ENCODE measurements at places on chromosomes 2 and 18.

- no peak for DNase-seq
These were observed 50.6 kb downstream of the GALNT3 start for GRCh38 chr2:165743442-165743841.

- DNase-seq, result no peak
These were observed 72.1 kb upstream of the CCBE1 start for GRCh38 chr18:59769129-59769865.

DNA sequence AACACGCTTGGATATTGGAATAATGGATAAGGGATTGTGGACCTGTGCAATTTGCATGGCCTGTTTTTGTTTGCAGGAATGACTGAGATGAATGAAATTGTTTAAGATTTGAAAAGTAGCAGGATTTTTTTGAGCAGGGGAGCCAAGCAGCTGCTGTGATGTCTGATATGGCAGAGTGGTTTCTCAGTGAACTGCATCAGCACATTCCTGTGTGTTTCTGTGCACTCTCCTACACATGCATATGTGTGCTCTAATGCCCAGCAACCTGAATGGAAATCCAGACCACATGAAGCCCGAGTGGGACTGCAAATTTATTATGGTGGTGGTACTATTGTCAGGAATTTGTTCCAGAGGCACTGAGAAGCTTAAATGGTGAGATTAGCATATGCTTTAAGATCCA, 161.7 kb downstream of the PARD3B start:
- DNase-seq, result no peak

DNA sequence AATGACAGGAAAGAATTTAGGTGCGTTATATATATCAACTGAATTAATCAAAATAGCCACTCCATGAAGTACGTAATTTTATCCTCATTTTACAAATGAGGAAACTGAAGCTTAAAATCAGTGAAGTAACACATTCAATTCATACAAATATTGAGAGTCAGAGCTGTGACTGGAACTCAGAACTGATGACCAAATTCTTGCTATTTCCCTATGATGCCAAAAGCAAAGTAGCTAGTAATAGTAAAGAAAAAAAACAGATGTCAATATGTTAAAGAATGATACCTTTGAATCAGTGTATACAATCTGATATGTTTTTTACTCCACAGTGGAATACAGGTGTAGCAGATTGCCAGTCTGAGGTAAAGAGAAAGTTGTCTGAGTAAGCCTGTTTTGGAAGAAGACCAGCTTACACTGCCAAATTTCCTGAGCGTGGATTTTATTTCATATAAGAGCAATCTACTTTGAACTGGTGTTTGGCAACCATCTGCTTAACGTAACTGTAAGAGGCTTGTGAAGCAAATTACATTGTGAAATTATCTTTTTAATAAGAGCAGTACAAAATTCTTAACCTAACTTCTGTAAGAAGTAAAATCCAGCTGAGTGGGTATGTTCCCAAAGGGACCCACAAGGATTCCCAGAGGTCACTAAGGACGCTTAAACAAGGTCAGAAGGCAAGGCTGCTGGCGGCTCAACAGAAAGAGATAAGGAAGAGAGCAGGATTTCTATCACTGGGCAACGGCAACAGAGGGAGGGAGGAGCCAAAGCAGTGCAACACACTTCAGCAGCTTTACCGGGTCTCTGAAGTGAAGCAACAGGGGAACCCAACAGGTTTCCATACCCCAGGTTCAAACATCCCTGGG, 85.6 kb downstream of the IKZF2 start:
- peak; percentile 37 for DNase-seq

- no peak for DNase-seq
These were observed 59.7 kb downstream of the SMAD4 start for GRCh38 chr18:51089691-51090090.

DNA sequence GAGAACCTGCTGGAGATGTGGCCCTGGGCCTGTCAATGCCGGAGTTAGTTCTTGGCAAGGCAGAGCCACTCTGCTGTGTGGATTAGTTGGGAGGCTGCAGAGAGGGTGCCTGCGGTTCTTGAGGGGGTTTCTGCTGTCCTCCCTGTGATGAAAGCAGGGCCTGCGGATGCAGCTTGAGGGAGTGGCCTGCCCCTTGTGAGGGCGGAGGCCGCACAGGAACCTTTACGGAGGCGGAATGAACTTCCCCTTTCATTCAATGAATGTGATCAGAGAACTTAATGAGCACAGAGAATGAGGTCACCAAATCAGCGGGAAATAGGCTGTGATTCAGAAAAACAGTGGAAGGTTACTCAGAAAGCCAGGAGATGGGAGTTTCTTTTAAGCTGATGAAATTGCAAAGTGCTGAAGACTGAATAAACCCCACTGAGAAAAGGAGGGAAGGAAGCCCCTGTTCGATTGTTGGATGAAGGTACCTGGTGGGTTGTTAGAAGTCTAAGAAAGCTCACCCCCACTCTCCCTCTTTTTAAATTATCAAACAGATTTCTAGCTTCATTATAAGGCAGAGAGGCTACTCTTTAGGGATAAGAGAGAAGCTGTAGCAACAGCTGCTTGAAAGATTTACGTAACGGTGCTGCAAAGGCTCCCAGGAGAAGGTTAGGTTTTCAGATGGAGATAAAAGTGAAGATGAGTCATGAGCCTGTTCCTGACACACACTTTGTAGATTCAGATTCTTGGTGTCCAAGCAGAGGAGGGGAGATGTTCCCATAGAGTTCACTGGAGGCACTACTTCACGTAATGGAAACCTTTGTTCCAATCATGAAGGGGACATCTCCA, 47.4 kb downstream of the VWA3B start:
- DNase-seq, result peak; percentile 61

- no peak for DNase-seq
These were observed 240.2 kb downstream of the ALPK2 start for GRCh38 chr18:58388736-58389135.

DNA sequence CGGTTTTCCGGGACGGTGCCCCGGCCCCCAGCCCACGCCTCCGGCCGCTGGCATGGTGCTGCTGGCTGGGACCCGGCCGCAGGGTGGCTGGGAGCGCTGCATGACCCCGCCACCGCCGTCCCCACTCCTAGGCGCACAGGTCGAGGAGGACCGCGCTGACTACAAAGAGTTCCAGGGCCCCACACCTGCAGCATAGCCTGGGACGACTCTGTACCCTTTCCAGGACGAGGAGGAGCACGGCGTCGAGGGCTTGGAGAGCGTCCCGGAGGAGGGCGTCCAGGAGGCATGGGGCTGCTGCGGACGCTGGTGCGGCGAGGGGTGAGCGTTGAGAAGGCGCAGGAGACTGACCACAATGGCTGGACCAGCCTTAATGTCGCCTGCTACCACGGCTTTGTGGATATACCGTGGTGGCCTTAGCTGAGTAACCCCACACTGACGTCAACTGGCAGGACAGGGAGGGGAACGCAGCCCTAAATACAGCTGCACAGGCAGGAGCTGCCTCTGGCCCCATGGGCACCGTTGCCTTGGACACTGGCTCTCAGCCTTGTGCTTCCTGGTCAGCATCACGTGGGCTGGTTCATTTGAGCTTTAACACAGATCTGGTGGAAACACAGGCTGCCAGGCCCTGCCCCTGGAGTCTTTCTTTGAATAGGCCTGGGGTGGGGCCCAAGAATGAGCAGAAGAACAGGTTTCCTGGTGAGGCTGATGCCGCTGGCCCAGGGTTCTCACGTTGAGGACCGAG, 40.9 kb upstream of the TRIM43B start:
- peak; percentile 49 for DNase-seq

GRCh38 chr2:188979187-188980114, 5.3 kb downstream of the COL3A1 start:
- DNase-seq, result no peak

DNA sequence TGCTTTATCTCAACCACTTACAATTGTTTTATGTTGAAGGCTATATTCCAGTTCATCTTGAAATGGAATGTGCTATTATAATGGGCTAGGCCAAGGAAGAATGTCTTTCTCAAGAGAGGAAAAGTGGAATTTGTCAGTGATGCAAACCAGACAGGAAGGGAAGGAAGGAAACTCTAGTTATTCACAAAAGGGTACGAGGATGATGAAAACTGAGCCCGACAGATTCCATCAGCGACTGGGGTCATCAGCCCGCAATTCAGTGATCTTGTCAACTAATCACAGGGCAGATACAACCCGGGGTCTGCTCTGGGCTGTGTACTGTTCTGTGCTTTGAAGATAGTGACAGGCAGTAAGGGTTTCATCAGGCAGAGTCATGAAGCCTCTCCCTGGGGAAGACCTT, 23.4 kb upstream of the LYPD6 start:
- no peak for DNase-seq

DNA sequence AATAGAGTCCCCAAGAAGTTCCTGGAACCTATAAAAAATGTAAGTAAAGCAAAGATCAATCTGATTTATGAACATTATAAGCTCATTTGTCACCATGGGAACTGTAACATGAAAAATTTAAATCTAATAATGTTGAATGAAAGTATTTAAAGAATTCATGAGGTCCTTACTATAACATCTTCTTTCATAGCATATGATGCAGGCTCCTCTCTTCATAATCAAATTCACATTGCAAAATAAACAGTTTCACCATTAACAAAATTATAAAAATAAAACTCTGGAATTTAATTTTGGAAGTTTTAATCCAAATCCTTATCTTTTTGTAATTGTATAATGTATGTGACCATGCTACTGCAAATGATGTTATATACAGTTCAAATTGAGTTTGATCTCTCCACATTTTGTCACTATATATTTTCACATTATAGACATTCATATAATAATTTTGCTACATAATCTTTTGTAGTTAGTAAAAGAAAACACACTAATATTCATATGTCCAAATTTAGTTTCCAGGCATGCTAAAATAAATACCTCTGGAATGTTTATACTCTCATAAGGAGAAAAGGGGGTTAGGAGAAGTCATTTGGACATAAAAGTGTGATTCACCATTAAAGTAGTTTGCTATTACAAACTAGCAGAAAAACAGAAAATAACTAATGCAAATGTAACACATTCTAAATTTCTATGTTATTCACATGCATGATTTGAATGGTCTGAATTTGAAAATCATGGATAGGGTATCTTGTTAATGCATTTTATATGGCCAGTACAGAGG, 954.1 kb downstream of the DSC3 start:
- no peak for DNase-seq

DNA sequence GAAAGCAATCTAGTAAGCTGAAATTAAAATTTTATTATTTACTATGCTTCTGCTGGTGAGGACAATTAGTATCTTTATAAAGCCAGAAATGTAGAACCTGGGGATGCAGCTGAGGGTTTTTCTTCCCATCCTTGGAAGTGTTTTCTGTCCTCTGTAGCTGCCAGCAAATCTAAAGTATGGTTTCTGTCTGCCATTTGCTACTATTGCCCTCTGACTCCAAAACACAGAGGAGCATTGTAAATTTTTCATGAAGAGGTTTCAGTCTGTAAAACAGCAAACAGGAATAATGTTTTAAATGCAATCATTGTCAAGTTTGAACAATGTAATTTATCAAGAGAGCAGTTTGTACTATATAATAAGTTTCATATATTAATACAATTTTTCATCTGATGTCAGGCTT, 258.8 kb downstream of the ZNF407 start:
- no peak for DNase-seq

- no peak for DNase-seq
These were observed 293.9 kb downstream of the KIAA1328 start for GRCh38 chr18:37122877-37123276.

- DNase-seq, result no peak
These were observed 137.0 kb upstream of the BOD1L2 start for GRCh38 chr18:57009844-57010243.

- DNase-seq, result no peak
These were observed 46.9 kb downstream of the CABYR start for GRCh38 chr18:24185805-24186204.

DNA sequence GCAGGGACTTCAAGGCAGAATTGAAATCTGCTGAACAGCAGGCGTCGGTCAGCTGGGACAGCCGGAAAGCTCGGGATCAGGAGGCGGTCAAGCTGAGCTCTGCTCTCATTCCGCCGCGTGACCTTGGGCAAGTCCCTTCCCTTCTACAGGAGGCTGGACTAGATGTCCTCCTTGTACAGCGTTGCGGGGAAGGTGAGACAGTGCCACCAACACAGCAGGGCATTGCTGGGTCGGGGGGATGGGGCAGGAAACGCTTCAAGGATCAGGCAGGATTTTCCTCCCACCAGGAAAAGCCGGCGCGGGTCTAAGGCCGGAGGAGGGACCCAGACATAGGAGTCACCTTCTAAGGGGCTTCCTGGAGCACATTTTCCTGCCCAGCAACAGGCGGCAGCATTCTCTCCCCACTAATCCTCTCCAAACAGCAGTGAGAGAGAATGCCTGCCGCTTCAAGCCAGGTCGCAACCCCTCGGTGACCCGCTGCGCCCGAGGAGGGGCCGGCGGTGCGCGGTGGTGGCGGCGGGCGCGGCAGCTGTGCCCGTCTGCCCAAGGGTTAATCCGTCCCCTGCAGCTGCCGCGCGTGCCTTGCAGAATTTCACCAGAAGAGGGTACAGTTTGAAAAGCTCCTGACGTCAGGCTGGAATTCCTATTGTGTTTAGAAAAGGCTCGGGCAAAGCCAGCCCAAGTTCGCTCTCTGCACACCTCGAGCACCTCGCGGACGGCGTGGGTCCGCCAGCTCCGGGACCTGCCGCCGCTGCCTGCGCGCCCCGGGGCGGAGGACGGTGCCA, at the start of gene KCNF1:
TSS of gene KCNF1 (plus strand) at position 644 of the 785 bp plus-strand sequence. CDS start 493 bp downstream, outside the sequence.
- no peak for DNase-seq

DNA sequence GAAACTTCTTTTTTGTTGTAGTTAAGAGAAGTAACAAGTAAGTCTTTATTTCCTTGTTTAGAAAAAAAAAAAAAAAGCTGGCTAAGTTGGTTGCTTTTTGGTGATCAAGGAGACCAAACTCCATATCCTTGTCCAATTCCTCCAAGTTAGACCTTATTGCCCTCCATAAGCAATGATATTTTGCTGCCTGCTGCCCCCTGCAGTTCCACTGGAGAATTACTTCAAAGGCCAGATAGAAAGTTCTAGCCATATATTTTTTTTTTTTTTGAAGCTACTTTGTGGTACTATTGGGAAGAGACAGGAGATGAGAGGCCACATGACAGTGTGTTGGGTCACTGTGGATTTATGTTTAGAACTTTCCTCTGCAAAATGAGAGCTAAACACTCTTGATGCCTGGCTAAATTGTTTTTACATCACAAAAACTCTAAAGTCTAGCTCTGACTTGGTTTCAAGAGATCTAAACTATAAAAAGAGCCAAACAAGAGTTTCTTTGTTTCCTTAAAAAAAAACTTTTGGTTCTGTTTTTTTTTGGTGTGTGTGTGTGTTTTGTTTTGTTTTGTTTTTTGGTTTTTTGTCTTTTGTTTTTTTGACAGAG, 80.7 kb upstream of the RASGRP3 start:
- DNase-seq, result peak; percentile 57

- DNase-seq, result no peak
These were observed 154.7 kb downstream of the MAP2 start for GRCh38 chr2:209578394-209579001.

- peak; percentile 25 for DNase-seq
These were observed 108.9 kb downstream of the INSIG2 start for GRCh38 chr2:118197011-118197675.

GRCh38 chr2:227267410-227268115, 57.5 kb upstream of the MFF start:
- no peak for DNase-seq

DNA sequence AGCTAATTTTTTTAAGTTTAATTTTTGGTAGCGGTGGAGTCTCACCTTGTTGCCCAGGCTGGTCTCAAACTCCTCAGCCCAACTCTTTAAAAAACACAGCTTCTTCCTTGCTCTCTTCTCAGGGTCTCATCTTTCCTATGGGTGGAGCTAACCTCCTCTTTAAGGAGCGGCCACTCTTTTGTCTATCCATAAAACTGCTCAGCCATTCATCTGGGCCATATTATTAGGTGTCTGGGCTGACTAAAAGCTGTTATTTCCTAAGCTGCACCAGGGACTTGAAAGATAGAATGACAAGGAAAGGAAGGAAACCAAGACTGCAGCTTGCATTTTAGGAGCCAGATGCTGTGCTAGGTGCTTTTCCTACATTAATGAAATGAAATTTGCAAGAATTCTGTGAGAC, 35.8 kb upstream of the THOC1 start:
- no peak for DNase-seq
